Effector memory CD8-positive, alpha-beta T cell (primary cell): ENCODE measurements at places on chromosomes 6 and 20.

- DNase-seq, result no peak
Measured at GRCh38 chr6:70860045-70860444, 96.8 kb downstream of the B3GAT2 start.

DNA sequence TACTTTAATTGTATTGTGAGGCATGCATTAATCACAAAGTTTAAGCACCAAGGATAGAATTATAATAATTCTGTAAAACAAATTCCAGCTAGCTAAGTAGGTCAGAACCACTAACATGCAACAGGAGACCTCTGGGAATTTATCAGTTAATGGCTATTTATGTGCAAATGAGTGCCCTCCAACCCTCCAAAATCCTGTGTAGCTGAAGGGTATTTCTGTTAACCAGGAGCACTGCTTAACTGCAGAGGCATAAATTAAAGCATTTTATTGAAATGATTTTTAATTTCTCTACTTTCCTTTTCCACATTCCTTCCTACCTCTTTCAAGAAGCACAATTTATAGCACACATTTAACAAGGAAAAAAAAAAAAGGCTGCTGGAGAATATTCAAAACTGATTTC, 77.0 kb downstream of the MMS22L start:
- no peak for DNase-seq

DNA sequence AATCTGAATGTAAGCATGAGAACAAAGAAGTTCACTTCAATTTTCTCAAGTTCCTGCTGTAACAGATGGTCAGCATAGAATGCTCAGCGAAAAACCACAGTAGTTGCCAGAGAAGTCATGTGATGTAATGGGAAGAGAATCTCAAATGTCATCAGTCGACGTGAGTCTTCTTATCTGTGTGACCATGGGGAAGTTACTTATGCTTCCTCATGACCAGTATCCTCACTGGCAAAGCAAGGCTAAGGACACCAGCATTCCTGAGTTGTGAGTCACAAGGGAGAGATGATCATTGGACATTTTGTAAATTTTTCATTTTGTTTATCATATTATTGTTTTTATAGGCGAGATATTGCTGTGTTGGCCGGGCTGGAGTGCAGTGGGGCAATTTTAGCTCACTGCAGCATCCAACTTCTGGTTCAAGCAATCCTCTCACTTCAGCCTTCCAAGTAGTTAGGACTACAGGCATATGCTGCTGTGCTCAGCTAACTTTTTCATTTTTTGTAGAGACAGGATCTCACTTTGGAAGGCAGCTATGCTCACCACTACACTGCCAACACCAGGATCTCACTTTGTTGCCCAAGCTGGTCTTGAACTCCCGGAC, 21.9 kb downstream of the SGK1 start:
- DNase-seq, result no peak

DNA sequence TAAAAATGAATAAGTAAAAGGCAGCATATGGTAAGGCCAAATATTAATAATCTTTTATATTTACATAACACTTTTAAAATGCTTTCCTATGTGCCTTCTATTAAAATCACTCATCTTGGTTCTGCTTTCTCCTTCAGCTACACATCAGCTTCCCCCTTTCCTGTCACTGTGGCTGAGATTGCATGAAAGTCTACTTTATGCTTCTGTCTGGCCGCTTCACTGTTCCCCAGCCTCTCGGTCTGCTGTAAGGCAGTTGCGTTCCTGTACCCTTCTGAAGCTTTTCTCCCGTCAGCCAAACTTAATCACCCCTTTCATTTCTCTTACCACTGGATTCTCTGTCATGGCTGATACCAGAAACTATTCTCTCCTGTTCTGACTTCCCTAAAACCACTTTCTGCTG, 34.6 kb downstream of the SOX4 start:
- no peak for DNase-seq

- DNase-seq, result no peak
Measured at GRCh38 chr6:112649853-112650252, 302.7 kb downstream of the RFPL4B start.

GRCh38 chr20:63361519-63362435, 628 bp upstream of the CHRNA4 start:
- no peak for DNase-seq

DNA sequence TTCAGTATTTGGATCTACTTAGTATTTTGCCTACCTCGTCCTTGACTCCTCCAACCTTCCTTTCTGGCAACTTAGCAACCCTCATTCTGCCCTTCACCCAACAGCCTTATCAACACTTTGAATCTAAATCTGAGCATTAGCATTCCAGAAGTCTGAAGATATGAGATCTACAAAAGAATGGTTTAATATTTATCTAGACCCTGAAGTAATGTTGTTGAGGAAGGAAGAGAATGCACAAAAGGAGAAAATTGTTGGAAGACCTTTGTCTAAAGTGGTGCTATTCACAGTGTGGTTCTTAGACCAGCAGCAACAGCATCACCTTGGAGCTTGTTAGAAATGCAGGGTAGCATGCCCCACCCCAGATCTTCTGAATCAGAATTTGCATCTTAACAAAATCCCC, 198.2 kb upstream of the PLCB4 start:
- no peak for DNase-seq

DNA sequence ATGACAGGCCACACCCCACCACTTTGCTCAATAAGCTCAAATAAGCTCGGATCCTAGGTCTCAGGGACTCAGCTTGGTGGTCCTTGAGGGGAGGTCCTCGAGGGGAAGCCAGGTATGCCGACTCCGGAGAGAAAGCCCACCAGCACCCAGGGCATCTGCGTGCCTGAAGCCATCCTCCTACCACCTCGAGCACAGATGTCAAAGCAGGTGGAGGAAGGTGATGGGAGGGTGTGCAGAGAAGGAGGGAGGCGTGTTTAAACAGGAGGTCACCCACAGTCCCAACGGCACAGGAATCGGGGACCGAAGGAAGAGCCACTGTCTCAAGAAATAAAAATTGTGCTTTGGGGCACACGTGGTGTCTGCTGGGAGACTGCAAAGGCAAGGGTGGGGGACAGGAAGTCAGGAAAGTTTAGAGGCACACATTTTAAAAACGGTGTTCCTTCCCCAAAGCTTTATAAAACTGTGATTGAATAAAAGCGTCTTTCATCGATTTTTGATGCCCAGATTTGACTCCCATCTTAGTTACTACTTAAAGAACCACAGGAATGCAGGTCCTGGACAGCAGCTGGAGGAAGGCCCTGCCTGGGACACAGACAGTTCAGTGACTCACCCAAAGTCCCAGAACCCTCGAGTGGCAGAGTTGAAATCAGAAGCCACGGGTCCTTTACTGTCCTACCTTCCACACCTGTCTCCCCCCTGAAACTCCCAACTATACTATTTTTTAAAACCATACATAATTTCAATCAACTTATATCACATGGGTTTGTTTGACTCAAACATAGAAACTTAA, 221.0 kb upstream of the PDE10A start:
- DNase-seq, result no peak

DNA sequence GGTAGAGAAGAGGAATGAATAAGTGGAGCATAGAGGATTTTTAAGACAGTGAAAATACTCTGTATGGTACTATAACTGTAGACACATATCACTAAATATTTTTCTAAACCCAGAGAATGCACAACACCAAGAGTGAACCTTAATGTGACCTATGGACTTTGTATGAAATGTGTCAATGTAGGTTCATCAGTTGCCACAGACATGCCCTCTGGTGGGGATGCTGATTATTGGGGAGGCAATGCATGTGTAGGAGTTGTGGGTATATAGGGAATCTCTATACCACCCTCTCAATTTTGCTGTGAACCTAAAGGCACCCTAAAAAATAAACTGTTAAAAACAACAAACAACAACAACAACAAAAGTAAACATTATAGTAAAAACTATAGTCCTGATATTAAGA, 293.7 kb downstream of the RNF144B start:
- DNase-seq, result no peak
